CD4-positive, alpha-beta T cell treated with Interleukin-15 for 1 hour (primary cell): ENCODE measurements at places on chromosomes 5 and 9.

- no peak for DNase-seq
Observed at GRCh38 chr9:36949466-36949865, 84.6 kb downstream of the PAX5 start.

- no peak for DNase-seq
Observed at GRCh38 chr9:96505316-96505991, 55.5 kb downstream of the HABP4 start.

- no peak for DNase-seq
Observed at GRCh38 chr5:1110307-1111240, 1.3 kb downstream of the SLC12A7 start.

DNA sequence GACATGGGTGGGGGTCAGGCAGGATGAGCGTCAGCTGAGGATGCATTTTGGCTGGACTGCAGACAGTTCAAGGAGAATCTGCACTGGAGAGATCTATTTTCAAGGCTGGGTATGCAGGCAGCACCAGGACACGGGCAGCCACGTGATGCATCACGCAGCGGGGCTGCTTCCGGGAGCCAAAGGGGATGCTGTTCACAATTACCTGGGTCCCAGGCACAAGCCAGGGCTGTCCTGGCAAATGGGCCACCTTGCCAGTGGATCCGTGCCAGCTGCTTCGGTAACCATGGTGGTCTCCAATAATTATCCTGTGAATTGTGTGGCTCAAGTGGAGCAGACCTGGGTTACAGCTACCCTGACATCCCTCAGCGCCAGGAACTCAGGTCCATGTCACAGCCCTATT lies 17.5 kb downstream of the DBH start:
- no peak for DNase-seq
